ENCODE measurements at places on chromosomes 16 and 17.

DNA sequence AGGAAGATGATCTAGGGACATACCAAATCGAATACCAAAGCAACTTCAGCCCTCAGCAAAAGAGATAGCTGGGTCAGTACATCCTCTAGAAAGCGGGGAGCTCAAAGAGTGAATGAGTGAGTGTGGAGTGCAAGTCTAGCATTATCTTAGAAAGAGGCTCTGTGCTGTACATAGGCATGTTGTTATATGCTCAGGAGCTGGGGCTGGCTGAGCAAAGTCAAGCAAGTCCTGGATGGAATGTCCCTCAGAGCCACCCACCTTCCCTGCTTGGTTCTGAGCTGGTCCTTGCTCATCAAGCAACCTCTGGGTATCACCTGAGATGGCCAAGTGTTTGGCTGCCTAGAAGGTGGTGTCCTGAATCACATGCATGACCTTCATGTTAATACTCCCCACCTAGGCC is 4.9 kb upstream of the KLHL11 start:
- no peak for DNase-seq

DNA sequence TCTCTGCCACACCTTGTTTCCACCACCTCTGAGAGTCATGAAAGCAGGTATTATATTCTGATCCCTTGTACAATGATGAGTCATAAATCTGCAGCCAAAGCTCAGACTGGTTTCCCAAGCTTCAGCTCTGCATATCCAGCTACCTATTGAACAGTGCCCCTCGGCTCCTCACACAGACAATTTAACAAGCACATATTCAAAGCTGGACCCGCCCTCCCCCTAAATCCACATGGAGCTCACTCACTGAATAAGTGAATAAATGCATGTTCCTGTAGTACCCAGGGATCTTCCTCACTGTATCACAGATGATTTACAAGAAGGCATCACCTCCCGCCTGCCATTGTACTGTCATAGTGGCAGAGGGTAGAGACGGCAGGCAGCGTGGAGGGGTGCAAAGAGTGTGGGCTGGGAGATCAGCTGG is 516.4 kb downstream of the GRIN2A start:
- DNase-seq = no peak

DNA sequence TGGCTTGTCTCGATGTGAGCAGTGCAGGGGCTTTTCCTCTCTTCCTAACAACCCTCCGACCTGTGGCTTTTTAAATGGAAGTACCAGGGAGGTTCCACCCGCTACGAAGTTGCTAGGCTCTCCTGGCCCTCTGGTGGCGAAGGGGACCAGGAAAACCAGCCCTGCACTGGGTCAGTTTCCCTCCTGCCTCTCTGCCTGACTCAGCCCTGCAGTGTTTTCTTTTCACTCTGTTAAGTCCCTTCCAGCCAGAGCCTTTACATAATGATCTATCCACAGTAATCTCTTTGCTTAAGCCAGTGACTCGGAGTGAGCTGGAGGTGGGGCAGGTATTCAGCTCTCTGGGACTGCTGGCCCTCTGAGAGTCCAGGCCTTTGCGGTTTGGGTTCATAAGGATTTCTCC is 331.3 kb upstream of the EEF2KMT start:
- peak; percentile 74 for DNase-seq

- DNase-seq = peak; percentile 93
Measured at GRCh38 chr17:76398523-76399174, 14.2 kb downstream of the SPHK1 start.

GRCh38 chr17:81239714-81240555 is 817 bp downstream of the NDUFAF8 start:
- peak; percentile 33 for DNase-seq

GRCh38 chr16:71794018-71794417 is 14.6 kb downstream of the AP1G1 start:
- DNase-seq = no peak
